GM04503 (cell line): ENCODE measurements at places on chromosomes 16 and 17.

GRCh38 chr17:17766077-17766743 is 70.6 kb downstream of the SREBF1 start:
- DNase-seq: no peak

DNA sequence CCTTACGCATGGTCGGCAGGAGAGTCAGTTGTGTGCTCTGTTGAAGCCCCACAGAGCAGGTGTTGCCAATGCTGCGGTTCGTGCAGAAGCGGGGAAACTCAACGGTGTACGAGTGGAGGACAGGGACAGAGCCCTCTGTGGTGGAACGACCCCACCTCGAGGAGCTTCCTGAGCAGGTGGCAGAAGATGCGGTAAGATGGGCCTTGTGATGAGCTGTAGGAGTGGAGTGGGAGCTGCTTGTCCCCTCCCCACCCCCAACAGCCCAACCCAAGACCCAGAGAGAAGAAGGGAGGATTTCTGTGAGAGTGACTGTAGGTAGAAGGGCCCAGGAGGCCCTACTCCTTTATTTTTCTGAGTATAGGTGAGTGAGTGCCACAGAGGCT is 4.9 kb downstream of the CDK5RAP3 start:
- no peak for DNase-seq

GRCh38 chr17:73423159-73423715 is 111.4 kb upstream of the CDC42EP4 start:
- no peak for DNase-seq

DNA sequence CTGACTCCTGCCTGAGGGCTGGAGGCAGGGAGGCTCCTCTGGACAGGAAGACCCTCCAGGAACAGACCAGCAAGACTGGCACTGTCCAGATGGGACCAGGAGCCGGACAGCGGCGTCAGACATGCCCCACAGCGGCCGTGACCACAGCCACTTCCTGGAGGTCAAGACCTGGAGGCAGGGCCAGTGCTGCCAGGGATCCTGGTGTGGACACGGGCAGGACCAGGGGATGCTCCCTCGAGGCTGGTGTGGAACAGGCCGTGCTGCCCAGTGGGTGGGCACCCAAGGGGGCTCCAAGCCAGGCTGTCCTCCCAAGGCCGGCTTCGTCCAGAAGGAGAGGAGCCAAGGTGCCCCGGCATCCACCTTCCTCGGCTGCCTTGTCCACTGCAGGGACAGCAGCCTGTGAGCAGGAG is 4.5 kb upstream of the CCDC57 start:
- DNase-seq: no peak

- DNase-seq: no peak
Observed at GRCh38 chr17:68029512-68030215, 5.9 kb upstream of the KPNA2 start.

- DNase-seq: no peak
Observed at GRCh38 chr17:1183171-1183873, 3.5 kb upstream of the ABR start.

- no peak for DNase-seq
Observed at GRCh38 chr16:13645601-13646245, 274.2 kb upstream of the ERCC4 start.

- no peak for DNase-seq
Observed at GRCh38 chr17:6205525-6205924, 135.3 kb downstream of the WSCD1 start.

DNA sequence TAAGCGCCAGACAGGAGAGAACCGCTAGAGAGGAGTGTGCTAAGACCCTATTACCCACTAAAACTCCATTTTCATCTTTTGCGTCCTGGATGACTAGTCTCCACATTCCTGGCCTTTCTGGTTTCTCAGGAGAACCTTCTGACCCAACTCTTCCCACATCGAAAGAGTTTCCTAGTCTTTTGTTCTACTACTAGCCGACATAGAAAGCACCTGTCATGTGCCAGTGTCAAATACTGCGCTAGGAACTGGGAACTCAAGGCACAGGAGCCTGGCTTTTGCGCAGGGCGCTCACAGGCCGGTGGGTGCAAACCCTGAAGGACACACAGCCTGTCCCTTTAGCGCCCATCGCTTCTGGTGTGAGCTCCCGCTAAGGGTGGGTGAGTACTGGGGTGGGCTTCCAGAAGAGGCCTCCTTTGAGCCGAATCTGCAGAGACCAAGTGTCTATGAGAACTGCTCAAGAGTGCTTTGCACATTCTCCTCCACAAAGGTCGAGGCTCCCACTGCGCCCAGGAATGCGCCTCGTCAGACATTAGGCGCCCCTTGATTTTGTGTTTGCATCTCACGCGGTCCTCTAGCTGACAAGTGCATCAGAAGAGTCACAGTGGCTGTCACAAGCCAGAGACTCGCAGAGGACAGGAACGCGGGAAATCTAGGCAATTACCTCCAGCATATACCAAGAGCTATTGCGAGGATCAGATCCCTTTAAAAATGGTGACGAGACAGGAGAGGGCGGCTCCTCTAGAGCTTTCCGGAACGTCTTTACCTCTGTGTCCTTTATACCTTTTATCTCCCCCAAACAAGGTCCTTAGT is 2.0 kb upstream of the PSMB3 start:
- no peak for DNase-seq

- no peak for DNase-seq
Observed at GRCh38 chr17:8745586-8746500, 1.2 kb upstream of the CCDC42 start.

- DNase-seq: no peak
Observed at GRCh38 chr17:9959377-9959981, 54.4 kb upstream of the RCVRN start.

- no peak for DNase-seq
Observed at GRCh38 chr17:63232565-63233310, 213.4 kb downstream of the CYB561 start.

GRCh38 chr16:87383505-87384161 is at the start of gene FBXO31:
Gene FBXO31 (minus strand): TSS chr16:87383776. CDS start chr16:87383744, 32 bp downstream.
- peak; percentile 54 for DNase-seq

GRCh38 chr16:1899641-1900451 is 18.4 kb downstream of the HS3ST6 start:
- no peak for DNase-seq

DNA sequence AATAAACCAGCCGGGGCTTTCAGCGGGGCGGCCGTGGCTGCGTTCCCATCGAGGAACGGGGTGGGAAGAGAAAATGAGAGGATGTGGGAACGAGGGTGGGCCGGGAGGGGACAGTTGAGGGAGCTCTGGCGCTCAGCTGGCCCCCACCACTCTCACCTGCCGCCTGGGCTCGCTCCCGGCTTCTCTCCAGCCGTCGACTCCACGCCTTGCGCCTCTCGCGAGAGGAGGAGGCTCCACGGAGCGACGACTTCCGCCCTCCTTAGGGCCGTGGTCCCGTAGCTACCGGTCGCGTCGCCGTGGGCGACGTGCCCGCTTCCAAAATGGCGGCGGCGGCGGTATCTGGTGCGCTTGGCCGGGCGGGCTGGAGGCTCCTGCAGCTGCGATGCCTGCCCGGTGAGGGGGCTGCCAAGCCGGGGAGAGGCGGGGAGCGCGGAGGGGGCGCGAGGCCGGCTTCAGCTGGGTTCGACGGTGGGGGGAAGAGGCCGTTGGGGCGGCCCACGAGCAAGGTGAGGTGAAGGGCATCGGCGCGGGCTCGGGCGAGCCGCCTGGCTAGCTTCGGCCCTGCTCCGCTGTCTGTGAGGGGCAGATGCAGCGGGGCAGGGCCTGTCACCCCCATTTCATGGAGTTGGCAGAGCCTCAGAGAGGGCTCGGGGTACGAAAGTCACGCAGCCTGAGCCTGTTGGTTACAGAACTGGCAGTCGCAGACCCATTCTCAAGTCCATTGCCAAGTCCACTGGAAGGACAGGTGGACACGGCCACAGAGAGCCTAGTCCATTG is at the start of the genes CIAPIN1 and COQ9:
CIAPIN1 (minus strand) TSS at position 200 of the 777 bp plus-strand sequence. CDS start 6,457 bp downstream, outside the sequence.
COQ9 (plus strand) TSS at position 294 of the 777 bp plus-strand sequence; CDS start at position 321, 27 bp downstream.
- DNase-seq: peak; percentile 51

DNA sequence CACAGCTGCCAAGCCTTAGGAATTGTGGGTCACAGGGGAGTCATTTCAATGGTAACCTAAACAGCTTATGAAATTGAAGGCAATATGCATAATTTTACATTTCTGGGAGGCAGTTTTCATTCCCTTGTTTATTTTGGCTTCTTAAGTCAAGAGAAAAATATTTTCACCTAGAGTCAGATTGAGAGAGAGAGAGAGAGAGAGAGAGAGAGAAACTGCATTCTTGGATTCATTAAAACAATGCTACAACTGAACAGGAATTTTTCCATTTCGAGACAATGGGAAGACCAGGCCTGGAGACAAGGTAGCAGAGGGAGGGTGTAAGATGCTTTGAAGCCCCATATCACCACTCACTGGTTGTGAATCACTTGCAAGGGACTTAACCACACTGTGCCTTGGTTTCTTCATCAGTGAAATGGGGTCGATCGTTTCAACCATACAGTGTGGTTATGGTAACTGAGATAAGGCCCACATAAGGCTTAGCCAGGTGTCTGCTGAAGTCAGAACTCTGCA is 224.7 kb upstream of the IRX3 start:
- DNase-seq: peak; percentile 53

DNA sequence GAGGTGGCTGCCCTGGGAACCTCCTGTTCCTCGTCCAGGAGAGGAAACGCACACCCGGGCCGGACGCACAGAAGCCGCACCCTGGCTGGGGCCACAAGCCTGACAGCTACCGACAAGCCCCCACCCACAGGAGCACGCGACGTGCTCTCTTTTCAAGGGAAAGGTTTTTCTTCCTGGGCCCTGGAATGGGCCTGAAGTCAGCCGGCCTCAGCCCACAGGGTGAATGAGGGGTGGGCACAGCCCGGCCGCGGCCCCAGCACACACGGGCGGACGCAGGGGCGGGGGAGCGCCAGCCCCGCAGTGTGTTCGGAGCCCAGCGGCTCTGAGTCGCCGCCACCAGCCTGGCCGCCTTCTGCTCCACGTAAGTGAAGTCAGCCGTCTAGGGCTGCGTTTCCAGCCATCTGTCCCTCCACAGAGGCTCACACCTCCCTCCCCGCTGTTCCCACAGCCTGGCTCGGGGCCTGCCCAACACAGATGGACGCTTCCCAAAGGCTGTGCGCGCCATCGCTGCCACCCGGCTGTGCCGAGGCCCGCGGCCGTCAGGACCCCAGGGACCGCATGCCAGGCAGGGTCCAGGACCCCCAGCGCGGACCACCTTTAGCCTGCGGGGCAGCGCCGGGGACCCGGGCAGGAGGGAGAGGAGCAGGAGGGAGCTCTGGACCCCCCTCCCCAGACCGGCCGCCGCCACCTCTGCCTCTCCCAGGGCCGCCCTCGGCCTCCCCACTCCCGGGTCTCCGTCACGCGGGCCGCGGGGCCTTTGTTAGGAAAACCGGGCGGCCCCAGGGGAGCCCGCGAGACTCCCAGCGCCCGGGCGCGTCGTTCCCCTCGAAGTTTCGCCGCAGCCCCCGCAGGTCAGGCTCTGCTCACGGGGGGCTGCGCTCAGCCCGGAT is 36.8 kb downstream of the CBFA2T3 start:
- DNase-seq: no peak

- no peak for DNase-seq
Observed at GRCh38 chr17:41629826-41630670, 5.7 kb upstream of the KRT17 start.

GRCh38 chr17:79022507-79022991 is 1.4 kb upstream of the C1QTNF1 start:
- DNase-seq: no peak

GRCh38 chr16:3038896-3039295 is 2.2 kb upstream of the BICDL2 start:
- DNase-seq: no peak

DNA sequence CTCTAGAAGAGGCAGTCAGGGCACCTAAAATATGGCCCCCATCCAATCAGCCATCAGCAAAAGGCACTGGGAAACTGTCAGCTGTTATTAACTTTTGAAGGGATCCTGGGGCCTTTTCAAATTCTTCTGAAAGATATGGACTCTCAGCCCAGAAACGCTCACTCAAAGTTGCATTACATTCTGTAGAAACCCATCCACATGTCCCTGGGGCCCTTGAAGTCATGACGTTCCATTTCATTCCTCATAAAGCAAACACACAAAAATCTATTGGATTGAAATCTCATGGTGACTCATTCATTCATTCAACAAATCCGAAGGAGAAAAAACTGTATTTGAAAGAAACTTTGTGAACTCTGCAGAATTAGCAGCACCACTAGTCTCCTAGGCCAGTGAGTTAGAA is 215.3 kb downstream of the C16orf95 start:
- DNase-seq: peak; percentile 38

- DNase-seq: no peak
Observed at GRCh38 chr16:35102780-35103403, 1643.5 kb downstream of the TP53TG3F start.

- DNase-seq: no peak
Observed at GRCh38 chr17:81239714-81240555, 817 bp downstream of the NDUFAF8 start.

DNA sequence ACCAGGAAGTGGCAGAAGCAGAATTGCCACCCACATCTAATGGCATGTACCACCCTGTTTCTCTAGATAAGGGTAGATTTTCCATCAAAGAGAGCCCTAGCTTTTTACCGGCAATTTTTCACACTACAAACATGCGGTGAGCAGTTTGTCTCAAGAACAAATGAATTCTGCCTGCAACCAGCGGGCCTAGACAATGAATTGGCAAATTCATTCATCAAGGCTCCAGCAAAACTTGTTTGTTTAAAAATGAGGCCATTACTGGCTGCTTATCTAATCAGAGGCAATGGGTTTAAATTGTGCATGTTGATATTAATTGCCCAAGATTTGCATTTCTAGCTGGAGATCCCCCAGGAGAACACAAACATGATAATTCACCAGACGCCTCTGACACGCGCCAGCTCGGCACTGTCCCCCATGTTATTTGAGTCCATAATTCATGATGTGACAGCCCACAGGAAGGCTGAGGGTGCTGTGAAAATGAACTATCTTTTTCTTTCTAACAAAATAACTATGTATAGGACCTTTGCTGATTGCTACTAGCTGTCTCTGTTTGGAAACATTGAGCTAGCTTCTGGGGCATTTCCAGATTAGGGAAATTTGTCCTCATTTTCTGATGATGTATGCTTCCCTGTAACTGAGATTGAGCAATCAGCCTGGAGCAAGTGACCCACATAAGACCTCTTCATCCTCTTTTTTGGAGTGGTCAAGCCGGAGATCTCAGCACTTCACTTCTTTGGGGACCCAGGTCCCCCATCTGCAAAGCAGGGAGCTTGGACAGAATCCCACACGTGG is 80.8 kb downstream of the CNGB1 start:
- DNase-seq: no peak

- no peak for DNase-seq
Observed at GRCh38 chr17:48970224-48970623, 1.8 kb upstream of the GIP start.

- DNase-seq: no peak
Observed at GRCh38 chr17:7122381-7122780, 7.8 kb upstream of the ASGR2 start.

- no peak for DNase-seq
Observed at GRCh38 chr17:31537565-31538011, 146.1 kb downstream of the RAB11FIP4 start.

DNA sequence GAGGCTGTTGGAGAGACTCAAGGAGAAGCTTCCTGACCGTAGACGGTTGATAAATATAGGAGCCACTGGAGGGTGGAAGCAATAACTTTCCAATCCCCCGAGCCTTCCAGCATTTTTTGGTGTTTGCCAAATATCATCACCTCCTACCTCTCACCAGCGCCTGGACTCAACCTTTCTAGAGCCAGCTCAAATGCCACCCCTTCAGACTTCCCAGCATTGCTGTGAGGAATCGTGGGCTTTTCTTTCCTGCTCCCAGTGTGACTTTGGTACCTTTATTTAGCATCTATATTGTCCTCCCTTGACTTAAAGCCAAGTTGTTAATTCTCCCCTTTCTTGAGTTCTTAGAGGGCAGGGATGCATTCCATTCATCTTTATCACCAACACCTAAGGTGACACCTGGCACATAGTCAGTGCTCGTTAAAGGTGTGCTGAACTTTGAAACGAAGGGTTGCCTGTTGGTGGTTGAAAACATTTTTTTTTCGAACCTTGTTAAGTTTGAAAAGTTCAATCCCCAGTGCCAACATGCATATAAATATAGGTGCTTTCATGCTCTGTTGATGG is 35.3 kb upstream of the CCR7 start:
- no peak for DNase-seq
